ENCODE measurements at places on chromosomes 6 and 20.

DNA sequence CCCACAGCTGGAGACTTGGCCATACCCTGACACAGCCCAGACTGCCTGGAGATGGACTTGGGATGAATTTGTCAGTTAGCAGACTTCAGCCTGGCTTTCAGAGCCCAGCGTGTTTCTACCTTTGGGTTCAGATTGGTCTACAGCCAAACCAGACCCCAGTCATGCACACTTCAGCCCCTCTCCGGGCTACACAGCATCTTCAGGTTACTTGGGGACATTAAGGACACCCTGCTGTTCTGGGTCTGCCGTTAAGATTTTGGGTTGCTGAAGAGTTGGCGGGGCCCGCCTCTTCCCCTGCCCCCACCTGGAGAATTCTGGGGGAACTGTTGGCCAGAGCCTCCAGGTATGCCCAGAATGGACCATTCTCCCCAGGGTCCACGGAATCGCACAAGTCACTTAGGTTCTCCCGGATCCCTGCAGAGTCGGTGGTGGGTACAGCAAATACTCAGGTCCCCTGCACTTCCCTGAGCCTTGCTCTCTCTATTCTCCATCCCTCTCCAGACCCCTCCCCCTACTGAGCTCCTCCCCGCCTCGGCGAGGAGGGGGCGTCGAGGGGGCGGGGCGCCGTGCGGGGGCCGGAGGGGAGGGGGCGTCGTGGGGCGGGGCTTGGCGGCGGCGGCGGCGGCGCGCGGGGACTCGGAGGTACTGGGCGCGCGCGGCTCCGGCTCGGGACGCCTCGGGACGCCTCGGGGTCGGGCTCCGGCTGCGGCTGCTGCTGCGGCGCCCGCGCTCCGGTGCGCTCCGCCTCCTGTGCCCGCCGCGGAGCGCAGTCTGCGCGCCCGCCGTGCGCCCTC, at the start of gene PTK7:
TSS of gene PTK7 (plus strand) at position 645 of the 794 bp plus-strand sequence. CDS start 175 bp downstream, outside the sequence.
- no peak for DNase-seq

GRCh38 chr20:45920462-45921336, 8.7 kb upstream of the PLTP start:
- DNase-seq, result no peak

- DNase-seq, result no peak
These were observed 32.8 kb upstream of the CEP162 start for GRCh38 chr6:84260196-84260595.

GRCh38 chr6:21748343-21749056, 154.9 kb downstream of the SOX4 start:
- no peak for DNase-seq

GRCh38 chr6:170347091-170347490, 40.5 kb downstream of the FAM120B start:
- no peak for DNase-seq

DNA sequence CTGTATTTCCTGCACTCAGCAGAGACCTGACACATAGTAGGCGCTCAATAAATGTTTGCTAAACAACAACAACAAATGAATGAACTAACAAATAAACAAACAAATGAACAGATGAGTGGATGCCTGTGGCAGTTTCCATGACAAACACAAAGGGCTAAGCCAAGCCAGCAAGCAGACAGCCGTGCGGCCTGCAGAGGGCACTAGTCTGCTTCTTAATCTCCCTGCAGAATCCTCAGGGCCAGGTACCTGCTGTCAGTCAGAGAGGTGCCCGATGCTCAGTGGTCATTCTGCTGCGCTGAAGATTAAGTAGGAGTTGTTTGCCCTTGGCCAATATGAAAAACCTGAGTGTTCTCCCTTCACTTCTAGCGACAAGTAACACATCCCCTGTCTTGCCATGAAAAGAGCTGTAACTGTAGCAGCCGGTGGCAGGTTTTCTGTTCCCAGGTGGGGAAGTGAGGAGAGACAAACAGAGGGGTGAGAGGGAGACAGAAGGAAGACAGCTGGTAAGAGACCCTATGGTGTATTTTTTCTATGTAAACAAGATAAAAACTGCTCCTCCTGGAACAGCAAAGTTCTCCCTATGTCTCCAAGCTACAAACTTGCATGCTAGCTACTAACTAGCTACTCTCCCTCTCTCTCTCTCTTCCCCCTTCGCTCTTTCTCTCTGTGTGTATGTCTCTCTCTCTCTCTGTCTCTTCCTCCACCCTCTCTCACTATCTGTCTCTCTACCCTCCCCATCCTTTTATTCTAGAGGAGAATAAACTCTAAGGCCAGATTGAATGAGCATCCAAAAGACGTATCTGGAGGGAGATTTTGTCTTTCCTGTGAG, at the start of gene MC3R:
TSS of gene MC3R (plus strand) at position 779 of the 829 bp plus-strand sequence. CDS start 112 bp downstream, outside the sequence.
- peak; percentile 8 for DNase-seq

Data from activated CD8-positive, alpha-beta memory T cell treated with anti-CD3 and anti-CD28 coated beads for 1 hour (primary cell).